Stimulated activated CD4-positive, alpha-beta T cell treated with anti-CD3 and anti-CD28 coated beads, TNF-alpha, amount 100 ng/mL, for 1 hour (primary cell): ENCODE measurements at places on chromosomes 1 and 21.

- DNase-seq, result no peak
These were observed 5.6 kb downstream of the KIFAP3 start for GRCh38 chr1:170068923-170069322.

GRCh38 chr1:204288021-204288588 is 71.6 kb downstream of the PLEKHA6 start:
- DNase-seq, result no peak

- no peak for DNase-seq
These were observed 7.2 kb downstream of the MUL1 start for GRCh38 chr1:20500716-20501115.

DNA sequence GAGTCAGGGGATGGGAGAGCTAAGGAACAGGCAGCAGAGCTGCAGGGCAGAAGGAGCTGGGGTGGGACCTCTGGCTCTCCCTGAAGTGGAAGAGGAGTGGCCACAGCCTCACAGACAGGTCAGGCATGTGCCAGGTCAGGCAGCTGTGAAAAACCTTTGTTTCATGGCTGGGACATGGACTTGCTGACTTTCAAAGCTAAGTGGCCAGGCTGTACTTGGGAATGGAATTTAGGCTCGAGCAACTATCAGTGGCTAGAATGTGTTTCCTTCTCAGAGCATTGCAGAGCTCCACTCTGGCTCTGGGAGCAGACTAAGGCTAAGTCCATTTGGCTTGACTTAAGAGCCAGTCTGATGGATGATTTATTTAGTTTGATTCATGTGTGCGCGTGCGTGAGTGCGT is 385.1 kb downstream of the LMX1A start:
- no peak for DNase-seq

GRCh38 chr1:33418811-33419210 is 12.1 kb downstream of the PHC2 start:
- no peak for DNase-seq
